Aorta (tissue), 5 donors: ENCODE measurements at places on chromosomes 11 and 22. TPM values are rescaled to one million over a fixed set of nuclear protein-coding genes. Genes with fewer than 3 reads are reported as not detected.
A peak's percentile ranks its signal among the peaks of the same experiment; 100 is the strongest.

GRCh38 chr11:125990244-125990643 is 44.4 kb downstream of the VSIG10L2 start:
- H3K27me3 ChIP-seq, result no peaks in the 10 kb centered on the region
- peaks cover 6% of the 10 kb centered on the region for H3K4me1 ChIP-seq
- DNase-seq, result peak; percentile 46

- DNase-seq, result peak; percentile 23
- no peaks in the 10 kb centered on the region for H3K27me3 ChIP-seq
- no peaks in the 10 kb centered on the region for H3K4me1 ChIP-seq
- H3K36me3 ChIP-seq, result no peaks in the 10 kb centered on the region
- no peak overlapping the region for H3K4me3 ChIP-seq
These were observed 17.3 kb downstream of the SCARF2 start for GRCh38 chr22:20420157-20420842.

The CLDN5 gene
- 69.2 TPM for total RNA-seq

The MPPED1 gene
- total RNA-seq, result not detected

The TNRC6B gene
- total RNA-seq, result 81.8 TPM

GRCh38 chr11:132464003-132464342 is 1068.3 kb downstream of the OPCML start:
- H3K27me3 ChIP-seq, result no peaks in the 10 kb centered on the region
- no peak overlapping the region for H3K27ac ChIP-seq
- no peak for DNase-seq
- H3K36me3 ChIP-seq, result no peaks in the 10 kb centered on the region
- H3K4me3 ChIP-seq, result no peak overlapping the region

The MMP11 gene
- 3.0 TPM for total RNA-seq

GRCh38 chr22:23218053-23218866 is 38.0 kb downstream of the BCR start:
- no peak overlapping the region for H3K4me3 ChIP-seq
- H3K4me1 ChIP-seq, result peaks cover 8% of the 10 kb centered on the region

The CRYBB3 gene
- 0.97 TPM for total RNA-seq

The QSER1 gene
- total RNA-seq, result 34.3 TPM

- DNase-seq, result no peak
- H3K4me3 ChIP-seq, result no peak overlapping the region
- H3K36me3 ChIP-seq, result peaks cover 4% of the 10 kb centered on the region
- no peak overlapping the region for H3K27ac ChIP-seq
- H3K27me3 ChIP-seq, result no peaks in the 10 kb centered on the region
These were observed 81.4 kb downstream of the PPP6R3 start for GRCh38 chr11:68541991-68542390.

DNA sequence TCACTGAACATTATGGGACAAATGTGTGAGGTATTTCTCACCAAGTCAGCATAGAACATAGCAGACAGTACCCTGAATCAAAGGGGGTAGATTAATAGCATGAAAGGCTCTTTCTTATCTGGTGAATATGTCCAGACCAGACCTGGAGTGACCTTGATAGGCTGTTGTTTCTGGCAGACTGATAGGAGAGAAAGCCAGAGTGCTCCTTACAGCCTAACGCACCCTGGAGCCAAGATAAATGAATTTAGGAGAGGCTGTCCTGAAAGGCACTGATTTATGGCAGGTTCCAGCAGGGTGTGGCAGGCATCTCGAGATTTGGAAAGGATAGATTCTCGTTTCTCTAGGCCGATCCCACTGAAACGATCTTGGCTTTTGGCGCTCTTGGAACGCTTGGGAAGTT is 204.6 kb downstream of the DBX1 start:
- no peak for DNase-seq
- no peak overlapping the region for H3K4me3 ChIP-seq
- no peaks in the 10 kb centered on the region for H3K36me3 ChIP-seq
- H3K27ac ChIP-seq, result peak overlapping the region; percentile 75
- peaks cover 3% of the 10 kb centered on the region for H3K4me1 ChIP-seq

- H3K27ac ChIP-seq, result no peak overlapping the region
- no peaks in the 10 kb centered on the region for H3K27me3 ChIP-seq
- DNase-seq, result no peak
- no peaks in the 10 kb centered on the region for H3K4me1 ChIP-seq
These were observed 21.5 kb downstream of the CYTH4 start for GRCh38 chr22:37303821-37304274.

GRCh38 chr11:31651822-31652221 is 142.3 kb downstream of the ELP4 start:
- no peaks in the 10 kb centered on the region for H3K27me3 ChIP-seq
- no peak for DNase-seq
- H3K4me1 ChIP-seq, result peaks cover 4% of the 10 kb centered on the region
- H3K36me3 ChIP-seq, result peaks cover 4% of the 10 kb centered on the region

- peak within 1 kb of the TSS; percentile 39 for H3K4me3 ChIP-seq
- no peaks in the 10 kb centered on the region for H3K4me1 ChIP-seq
- no peaks in the 10 kb centered on the region for H3K27me3 ChIP-seq
- peak; percentile 68 for DNase-seq
- no peaks in the 10 kb centered on the region for H3K36me3 ChIP-seq
These were observed at the start of gene BID for GRCh38 chr22:17774206-17774925. TSS of gene BID (minus strand) at chr22:17774469. CDS start at chr22:17750116, 24,353 bp downstream.
